ENCODE measurements at places on chromosomes 1 and 21. TPM values are rescaled to one million over a fixed set of nuclear protein-coding genes. Genes with fewer than 3 reads are reported as not detected.

Gene ELAPOR1
- 5.9 TPM for polyA plus RNA-seq

Gene TARS2
- polyA plus RNA-seq: 14.6 TPM

Gene CDKN2C
- polyA plus RNA-seq: 18.3 TPM

Gene ANKRD65
- polyA plus RNA-seq: 1.7 TPM

Gene TPRG1L
- polyA plus RNA-seq: 86.2 TPM

Gene SDC3
- 24.9 TPM for polyA plus RNA-seq

Gene TRNP1
- polyA plus RNA-seq: 12.7 TPM

DNA sequence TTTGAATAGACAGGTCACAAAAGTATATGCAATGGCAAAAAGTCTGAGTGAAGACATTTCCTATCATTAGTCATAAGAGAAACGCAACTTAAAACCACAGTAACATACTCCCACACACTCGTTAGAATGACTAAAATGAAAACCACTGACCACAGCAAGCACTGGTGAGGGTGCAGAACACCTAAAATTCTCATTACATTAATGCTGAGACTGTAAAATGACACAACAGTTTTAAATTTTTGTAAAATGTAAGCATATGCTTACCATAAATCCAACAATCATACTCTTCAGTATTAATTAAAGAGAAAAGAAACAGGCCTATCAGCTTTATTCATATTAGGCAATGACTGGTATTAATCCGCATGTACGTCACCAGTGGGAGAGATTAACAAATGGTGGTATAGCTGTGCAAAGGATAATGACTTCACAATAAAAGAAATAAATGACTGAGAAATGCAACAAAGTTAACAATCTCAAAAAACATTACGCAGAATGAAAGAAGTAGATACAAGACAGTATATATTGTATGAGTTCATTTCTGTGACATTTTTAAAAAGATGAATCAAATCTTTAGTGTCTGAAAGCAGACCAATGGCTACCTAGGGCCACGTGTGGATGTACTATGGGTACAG is 253.5 kb downstream of the AKT3 start:
- H3K27ac ChIP-seq: no peak overlapping the region
- no peaks in the 10 kb centered on the region for H3K36me3 ChIP-seq
- H3K27me3 ChIP-seq: no peaks in the 10 kb centered on the region
- H3K4me1 ChIP-seq: no peaks in the 10 kb centered on the region
- H3K4me3 ChIP-seq: no peak overlapping the region

DNA sequence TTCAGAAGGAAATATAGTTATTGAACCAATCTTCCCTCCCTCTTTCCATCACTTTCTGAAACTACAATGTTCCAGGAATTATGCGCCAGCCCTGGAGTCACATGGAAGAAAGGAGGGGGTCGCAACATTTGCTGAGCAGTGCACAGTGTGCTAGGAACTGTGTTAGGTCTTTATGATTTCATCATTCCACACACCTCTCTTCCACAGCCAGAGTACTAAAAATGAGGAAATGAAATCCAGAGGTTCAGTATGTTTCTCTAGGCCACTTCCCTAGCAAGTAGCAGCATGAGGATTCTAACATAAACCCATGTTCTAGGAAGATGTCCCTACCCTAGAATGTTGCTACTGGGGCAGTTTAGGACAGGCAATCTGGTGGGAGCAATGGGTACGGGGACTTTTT is 158.1 kb downstream of the SLC45A1 start:
- no peaks in the 10 kb centered on the region for H3K4me1 ChIP-seq
- H3K27me3 ChIP-seq: no peaks in the 10 kb centered on the region
- H3K36me3 ChIP-seq: peaks cover 3% of the 10 kb centered on the region
- H3K4me3 ChIP-seq: no peak overlapping the region

DNA sequence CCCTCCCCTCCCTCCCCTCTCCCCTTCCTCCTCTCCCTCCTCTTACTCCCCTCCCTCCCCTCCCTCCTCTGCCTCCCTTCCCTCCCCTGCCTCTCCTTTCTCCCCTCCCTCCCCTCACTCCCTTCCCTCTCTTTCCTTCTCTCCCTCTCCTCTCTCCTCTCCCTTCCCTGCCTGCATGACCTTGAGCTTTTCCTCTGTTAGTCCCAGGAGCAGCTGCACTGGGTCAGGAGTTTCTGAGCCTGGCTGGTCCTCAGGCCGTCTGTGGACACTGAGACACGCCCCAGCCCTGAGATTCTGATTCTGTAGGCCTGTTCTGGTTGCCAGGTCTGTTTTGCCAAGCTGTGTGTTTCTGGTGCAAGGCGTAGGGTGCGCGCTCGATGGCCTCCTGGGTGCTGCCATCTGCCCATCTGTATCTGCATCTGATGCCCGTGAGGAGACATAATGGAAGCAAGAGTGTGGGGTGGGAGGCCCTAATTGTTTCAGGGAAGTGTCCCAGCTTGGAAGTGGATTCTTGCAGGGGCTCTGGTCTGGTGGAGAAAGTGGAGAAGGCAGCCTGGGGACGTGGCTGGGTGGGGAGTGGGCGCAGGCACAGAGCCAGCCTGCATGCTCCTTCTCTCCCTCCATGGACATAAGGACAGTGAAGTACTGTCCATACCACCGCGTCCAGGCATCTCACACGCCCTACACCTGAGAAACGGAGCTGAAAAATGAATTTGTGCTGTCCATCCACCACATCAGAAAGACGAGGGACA is 97.2 kb downstream of the WDR4 start:
- no peak overlapping the region for H3K4me3 ChIP-seq
- peaks cover 7% of the 10 kb centered on the region for H3K36me3 ChIP-seq
- no peaks in the 10 kb centered on the region for H3K4me1 ChIP-seq

GRCh38 chr1:207958376-207959139 is 47.6 kb upstream of the CD34 start:
- H3K36me3 ChIP-seq: no peaks in the 10 kb centered on the region
- peaks cover 3% of the 10 kb centered on the region for H3K27me3 ChIP-seq
- no peak for DNase-seq
- no peak overlapping the region for H3K4me3 ChIP-seq
- no peak overlapping the region for H3K27ac ChIP-seq

- no peaks in the 10 kb centered on the region for H3K27me3 ChIP-seq
- H3K4me3 ChIP-seq: no peak overlapping the region
- no peak for DNase-seq
- no peak overlapping the region for H3K27ac ChIP-seq
- no peaks in the 10 kb centered on the region for H3K36me3 ChIP-seq
These were observed 47.1 kb downstream of the DYRK1A start for GRCh38 chr21:37413553-37414291.
